ENCODE measurements at places on chromosomes 1 and 21.
A peak's percentile ranks its signal among the peaks of the same experiment; 100 is the strongest.

DNA sequence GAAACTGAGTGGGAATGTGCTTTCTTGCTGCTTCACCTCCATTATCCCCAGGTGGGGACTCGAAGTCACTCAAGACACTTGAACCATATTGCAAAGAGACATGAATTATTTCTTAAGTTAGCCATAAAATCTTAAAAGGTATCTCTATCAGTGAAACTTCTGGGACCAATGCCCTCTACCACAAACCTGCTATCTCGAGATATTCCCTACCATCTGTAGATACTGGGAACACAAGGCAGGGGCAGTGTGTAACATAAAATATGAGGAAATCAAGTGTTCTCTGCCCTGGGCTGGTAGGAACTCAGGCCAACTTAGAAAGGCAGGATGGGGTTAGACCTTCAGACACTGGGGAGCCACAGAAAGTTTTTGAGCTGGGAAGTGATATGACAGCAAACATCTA is 1.3 kb upstream of the CD58 start:
- DNase-seq, result no peak

- peak; percentile 51 for DNase-seq
These were observed 64.8 kb downstream of the ALPL start for GRCh38 chr1:21573971-21574465.

DNA sequence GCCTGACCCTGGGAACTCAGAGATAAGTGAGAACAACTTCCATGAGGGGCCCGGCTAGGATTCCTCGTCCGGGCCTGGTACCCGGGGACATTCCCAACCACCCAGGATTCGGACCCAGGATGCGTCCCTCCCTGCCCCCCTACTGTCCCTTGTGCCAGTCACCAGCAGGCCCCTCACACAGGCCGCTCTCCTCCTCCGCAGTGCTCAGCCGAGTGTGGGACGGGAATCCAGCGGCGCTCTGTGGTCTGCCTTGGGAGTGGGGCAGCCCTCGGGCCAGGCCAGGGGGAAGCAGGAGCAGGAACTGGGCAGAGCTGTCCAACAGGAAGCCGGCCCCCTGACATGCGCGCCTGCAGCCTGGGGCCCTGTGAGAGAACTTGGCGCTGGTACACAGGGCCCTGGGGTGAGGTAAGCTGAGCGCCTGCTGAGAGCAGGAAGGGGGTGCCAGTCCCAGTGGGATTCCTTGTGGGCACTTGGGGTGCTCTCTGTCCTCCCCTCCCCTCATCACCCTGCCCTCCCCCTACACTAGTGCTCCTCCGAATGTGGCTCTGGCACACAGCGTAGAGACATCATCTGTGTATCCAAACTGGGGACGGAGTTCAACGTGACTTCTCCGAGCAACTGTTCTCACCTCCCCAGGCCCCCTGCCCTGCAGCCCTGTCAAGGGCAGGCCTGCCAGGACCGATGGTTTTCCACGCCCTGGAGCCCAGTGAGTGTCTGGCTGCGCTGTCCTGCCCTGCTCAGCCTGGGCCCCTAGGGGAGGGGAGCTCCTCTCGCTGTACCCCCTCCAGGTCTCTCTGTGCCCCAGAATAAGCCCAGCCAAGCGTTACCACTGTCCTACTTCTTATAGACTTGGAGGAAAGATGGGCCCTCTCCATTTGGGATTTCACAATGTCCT is 9.8 kb downstream of the ADAMTSL4 start:
- no peak for DNase-seq

- no peak for DNase-seq
These were observed 92.5 kb upstream of the CAMK1G start for GRCh38 chr1:209491031-209491430.

GRCh38 chr1:40341491-40342380 is 24.6 kb upstream of the COL9A2 start:
- no peak for DNase-seq

DNA sequence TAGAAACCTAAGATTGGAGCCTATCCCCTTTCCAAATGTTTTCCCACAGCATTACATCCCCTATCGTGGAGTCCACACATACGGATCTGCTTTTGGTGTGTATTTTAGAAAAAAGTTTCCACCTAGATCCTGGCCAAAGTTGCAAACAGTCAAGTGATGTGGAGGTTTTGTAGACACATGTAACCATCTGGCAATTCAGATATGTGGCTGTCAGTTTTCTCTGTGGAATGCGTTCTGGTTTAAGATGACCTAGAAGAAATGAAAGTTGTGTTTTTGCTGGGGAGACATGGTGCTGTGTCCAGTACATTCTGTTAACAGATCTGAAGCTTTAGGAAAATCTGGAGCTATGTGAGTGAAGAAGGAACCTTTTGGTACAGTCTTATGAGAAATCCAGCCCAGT is 14.8 kb downstream of the RNF220 start:
- no peak for DNase-seq

- no peak for DNase-seq
These were observed 389.7 kb downstream of the PTPRU start for GRCh38 chr1:29626066-29626465.

DNA sequence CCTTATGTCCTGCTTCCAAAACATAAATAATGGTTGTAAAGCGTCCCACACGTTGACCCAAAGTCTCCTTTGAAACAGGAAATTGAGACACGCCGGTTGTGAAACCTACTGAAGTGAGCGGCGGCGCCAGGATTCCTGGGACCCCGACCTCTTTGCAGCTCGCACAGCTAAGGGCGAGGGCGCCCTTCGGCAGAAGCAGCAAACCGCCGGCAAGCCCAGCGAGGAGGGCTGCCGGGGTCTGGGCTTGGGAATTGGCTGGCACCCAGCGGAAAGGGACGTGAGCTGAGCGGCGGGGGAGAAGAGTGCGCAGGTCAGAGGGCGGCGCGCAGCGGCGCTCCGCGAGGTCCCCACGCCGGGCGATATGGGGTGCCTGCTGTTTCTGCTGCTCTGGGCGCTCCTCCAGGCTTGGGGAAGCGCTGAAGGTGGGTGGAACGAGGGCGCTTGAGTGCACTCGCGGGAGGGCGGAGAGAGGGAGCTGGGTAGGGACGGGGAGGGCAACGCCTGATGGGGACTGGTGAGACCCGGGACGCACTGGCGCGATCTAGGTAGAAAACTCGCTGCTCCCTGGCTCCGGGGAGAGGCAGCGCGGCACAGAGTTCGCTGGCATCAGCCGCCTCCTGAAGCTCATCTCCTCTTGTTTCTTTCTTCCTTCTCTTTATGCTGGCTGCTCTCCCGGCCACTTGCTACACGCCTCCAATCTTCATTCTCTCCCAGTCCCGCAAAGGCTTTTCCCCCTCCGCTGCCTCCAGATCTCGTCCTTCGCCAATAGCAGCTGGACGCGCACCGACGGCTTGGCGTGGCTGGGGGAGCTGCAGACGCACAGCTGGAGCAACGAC is at the start of gene CD1D:
Gene CD1D, plus strand, starts transcription at position 155 of the 836 bp plus-strand sequence. Its CDS starts 207 bp downstream, at position 362.
- DNase-seq, result no peak

GRCh38 chr1:7454052-7454815 is 316.9 kb upstream of the VAMP3 start:
- DNase-seq, result no peak

GRCh38 chr1:201180901-201181300 is 9.7 kb upstream of the IGFN1 start:
- no peak for DNase-seq

DNA sequence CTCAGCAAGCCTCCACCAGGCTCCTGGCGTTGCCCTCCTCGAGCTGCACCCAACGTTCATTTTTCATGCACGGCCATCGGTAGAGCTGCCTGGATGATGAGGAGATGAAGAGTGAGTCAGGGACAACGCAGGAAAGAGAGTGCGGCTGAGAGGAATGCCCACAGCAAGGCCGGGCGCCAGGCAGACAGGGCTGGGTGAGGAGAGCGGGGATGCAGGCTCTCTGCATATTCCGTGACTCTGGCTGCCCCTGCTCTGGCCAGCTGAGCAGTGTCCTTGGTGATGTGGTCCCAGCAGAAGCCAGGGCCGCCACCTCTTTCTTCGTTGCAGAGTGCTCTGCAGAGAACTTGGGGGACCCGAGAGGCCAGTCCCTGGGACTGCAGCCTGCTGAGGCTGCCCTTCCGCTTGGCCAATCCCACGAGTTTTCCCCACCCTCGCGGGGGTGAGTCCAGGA is 10.8 kb downstream of the UMODL1 start:
- no peak for DNase-seq

GRCh38 chr1:210228158-210228557 is 4.4 kb upstream of the SERTAD4 start:
- no peak for DNase-seq

DNA sequence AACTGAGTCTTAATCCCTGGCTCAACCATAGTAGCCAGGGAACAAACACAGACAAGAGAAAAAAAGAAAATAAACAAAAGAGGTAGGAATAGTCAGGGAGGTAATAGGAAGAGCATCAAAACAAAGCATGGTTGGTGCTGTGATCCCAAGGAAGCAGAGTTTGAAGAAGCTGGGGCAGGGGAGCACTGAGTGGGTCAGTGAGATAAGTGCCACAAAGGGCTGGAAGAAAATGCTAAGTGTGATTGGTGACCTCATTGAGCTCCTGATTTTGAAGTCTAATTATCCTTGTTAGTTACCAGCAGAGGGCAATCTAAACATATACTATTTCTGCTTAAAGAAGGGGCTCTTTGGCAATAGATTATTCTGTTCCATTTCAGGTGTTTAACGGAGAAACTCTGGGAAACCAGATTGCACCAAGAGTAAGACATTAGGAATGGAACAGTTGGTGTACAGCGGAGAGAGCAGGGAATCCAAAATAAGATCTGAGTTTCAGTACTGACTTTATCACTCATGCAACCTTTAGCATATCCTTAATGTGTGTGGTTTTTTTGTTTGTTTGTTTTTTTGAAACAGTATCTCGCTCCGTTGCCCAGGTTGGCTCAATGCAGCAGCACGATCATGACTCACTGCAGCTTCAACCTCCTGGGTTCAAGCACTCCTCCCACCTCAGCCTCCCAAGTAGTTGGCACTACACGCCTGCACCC is 30.7 kb upstream of the KIAA1614 start:
- no peak for DNase-seq

Data from NCI-H1930 (cell line).